ENCODE measurements at places on chromosomes 12 and 14.
A peak's percentile ranks its signal among the peaks of the same experiment; 100 is the strongest.

DNA sequence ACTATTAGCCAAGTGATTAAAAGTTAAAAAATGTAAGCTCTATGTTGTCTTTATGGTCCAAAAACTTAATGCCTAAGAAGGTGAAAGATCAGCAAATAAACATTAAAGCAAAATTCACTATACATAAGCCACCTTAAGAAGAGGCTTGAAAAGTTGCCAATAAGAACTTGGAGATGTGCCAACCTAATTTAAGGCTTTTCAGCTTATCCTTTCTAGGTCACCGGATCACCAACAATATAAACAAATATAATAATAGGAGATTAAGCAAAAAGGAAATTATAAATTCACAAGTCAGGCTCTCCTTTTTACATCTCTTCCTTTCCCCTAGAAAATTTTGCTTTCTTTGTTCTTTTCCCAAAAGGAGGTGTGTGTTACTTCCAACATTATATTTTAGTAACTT is 30.9 kb downstream of the SLC2A3 start:
- DNase-seq: no peak

GRCh38 chr14:50806241-50806933 is 24.6 kb downstream of the NIN start:
- DNase-seq: no peak

DNA sequence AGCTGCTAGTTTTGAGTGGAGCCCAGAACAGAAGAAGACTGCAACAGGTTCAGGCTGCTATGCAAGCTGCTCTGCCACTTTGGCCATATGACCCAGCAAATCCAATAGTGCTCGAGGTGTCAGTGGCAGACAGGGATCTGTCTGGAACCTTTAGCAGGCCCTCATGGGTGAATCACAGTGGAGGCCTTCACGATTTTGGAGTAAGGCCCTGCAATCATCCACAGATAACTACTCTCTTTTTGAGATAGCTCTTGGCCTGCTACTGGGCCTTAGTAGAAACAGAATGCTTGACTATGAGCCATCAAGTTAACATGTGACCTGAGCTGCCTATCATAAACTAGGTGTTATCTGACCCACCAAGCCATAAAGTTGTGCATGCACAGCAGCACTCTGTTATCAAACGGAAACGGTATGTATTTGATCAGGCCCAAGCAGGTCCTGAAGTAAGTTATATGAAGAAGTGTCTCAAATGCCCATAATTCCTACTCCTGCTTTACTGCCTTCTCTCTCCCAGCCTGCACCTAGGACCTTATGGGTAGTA is 116.9 kb upstream of the CCDC196 start:
- DNase-seq: no peak

GRCh38 chr14:42994051-42994736 is 1387.5 kb downstream of the LRFN5 start:
- DNase-seq: no peak

DNA sequence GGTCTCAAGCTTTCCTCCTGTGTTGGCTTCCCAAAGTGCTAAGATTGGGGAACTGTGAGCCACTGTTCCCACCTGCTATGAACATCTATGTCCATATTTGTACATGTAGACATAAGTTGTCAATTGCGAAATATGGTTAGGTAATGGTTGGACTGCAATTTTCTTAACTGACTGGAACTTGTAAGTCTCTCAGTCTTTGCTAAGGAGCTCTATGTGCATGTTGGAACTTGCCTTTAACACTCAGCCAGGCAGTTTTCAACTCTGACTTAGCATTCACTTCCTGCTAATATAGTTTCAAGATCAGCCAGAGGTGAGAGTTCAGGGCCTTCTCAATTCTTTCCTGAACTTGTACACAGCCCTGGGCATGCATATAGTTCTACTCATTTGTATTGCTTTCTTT is 44.5 kb upstream of the EEA1 start:
- no peak for DNase-seq

DNA sequence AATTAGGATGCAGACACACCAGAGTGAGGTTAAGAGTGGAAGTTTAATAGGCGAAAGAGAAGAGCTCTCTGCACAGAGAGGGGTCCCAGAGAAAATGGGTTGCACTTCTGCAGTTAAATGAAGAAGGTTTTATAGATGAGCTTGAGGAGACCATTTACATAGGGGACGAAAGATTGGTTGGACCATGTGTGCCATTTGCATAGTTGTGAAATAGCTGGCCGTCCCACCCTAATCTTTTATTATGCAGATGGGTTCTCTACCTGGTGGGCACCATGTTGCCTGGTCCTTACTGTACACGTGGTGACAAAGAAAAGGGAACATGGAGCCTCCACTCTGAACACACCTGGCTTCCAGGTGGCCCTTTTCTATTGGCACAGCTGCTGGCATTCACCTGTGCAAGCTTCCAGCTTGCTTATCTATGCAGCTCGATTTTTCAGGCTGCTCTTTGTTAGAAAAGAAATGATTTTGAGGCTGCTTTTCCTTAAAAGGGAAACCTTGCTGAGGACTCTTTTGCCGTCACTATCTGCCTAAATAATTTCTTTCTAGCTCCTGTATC is 67.1 kb upstream of the SRSF5 start:
- DNase-seq: no peak

GRCh38 chr12:77477907-77478533 is 352.7 kb upstream of the NAV3 start:
- no peak for DNase-seq

GRCh38 chr12:21773263-21773741 is 1.2 kb downstream of the KCNJ8 start:
- peak; percentile 83 for DNase-seq

GRCh38 chr14:104143521-104144452 is 5.4 kb downstream of the KIF26A start:
- peak; percentile 60 for DNase-seq

GRCh38 chr14:67820428-67820971 is 921 bp downstream of the RAD51B start:
- DNase-seq: no peak
